ENCODE measurements at places on chromosomes 3 and 15. TPM values are rescaled to one million over a fixed set of nuclear protein-coding genes. Genes with fewer than 3 reads are reported as not detected.

DNA sequence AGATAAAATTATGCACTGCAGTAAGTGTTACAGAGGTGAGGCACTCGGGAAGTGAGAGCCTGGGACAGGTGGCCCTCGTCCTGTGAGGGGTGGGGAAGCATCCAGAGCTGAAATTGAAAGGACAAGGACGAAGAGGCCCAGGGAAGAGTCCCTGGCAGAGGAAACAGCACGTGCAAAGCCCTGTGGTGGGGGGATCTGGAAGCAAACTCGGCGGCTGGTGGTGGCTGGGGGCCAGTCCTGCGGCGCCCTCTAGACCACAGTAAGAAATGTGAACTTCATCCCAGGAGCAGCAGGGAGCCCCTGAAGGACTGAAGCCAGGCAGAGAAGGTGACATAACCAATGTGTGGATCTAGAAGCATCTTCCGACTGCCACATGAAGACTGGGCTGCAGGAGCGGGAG, 42.8 kb downstream of the GRIP2 start:
- H3K4me3 ChIP-seq = no peak overlapping the region

DNA sequence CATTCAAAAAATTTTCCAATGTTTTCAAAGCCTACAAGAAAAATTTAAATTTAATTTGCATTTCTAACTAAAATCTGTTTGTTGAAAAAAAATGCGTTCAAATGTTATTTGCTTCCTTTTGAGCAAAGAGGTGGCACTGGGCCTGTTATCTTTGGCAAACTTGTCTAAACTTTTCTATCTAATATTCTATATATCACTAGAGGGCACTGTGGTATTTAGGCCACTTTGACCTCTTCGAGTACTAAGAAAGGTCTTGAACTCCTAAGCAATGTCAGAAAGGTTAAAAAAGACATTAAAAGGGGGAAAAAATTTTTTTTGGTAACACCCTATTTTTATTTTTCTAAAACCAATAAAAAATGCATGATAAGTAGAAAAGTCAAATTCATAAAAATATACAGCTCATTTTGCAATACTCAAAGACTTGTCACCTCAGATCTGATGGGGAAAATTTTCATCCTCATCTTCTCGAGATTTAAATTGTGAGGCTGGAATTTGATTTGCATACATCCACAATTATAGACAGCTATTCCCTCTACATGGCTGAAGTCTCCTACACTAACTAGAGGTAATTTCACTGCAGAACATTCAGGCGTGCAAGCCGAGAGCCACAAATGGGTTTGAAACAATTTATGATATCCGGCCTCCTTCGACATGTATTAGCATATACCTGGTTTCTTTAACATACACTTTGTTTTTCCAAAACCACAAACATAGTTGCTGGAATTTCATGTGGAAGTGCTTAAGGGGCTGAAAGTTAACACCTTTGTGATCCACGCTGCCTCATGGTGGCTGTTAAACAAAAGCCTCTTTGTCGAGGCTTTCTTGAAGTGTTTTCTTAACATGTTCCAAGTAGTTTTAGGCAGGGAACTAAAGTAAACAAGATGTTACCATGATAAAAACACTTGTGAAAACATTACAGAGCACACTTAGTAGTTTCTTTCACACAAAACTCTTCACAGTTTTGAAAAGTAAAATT, 576.4 kb downstream of the FOXP1 start:
- H3K4me1 ChIP-seq = peaks cover 31% of the 10 kb centered on the region
- no peaks in the 10 kb centered on the region for H3K27me3 ChIP-seq
- no peaks in the 10 kb centered on the region for H3K36me3 ChIP-seq
- peak overlapping the region; percentile 16 for H3K27ac ChIP-seq
- H3K4me3 ChIP-seq = no peak overlapping the region

GRCh38 chr15:99167640-99168039, 62.8 kb downstream of the SYNM start:
- peaks cover 54% of the 10 kb centered on the region for H3K36me3 ChIP-seq
- DNase-seq = no peak
- no peaks in the 10 kb centered on the region for H3K27me3 ChIP-seq
- H3K4me3 ChIP-seq = no peak overlapping the region

GRCh38 chr15:25803541-25803940, 59.6 kb downstream of the ATP10A start:
- no peak overlapping the region for H3K27ac ChIP-seq
- H3K4me1 ChIP-seq = peaks cover 29% of the 10 kb centered on the region
- H3K36me3 ChIP-seq = no peaks in the 10 kb centered on the region
- no peak overlapping the region for H3K4me3 ChIP-seq
- DNase-seq = no peak

DNA sequence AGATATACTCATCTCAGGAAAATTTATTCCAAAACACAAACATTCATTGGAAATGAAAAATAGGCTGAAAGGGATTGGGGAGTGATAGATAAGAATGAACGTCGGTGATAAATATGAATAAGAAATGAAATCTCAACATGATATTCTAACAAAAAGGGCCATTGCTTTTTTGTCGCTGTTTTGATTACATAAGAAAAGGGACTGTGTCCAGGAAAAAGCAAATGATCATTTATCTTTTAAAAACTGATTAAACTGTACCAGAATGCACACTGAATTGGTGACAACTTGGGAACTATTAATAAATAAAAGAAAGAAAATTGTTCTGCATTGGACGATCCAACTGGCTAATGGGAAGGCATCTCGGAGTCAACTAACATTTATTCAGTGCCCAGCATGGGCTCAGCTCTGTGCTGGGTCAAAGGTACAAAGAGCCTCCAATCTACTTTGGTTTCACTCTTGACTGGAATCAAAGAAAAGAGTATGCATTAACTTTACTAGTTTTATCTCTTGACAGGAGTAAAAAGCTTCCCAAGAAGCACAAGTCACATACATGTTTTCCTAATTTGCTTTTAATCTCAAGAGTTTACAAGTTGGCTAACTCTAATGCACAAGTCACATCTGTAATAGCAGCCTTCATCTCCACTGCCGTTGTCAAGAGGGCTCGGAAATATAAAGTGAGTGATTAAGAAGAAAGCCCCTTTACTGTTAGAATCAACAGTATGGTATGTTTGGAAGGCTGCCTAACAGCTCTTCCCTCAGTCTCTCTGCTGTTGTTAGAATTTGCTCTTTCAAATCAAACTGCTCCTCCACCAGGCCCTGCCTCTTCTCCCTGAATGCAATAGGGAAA, 280.0 kb downstream of the IGSF11 start:
- no peak overlapping the region for H3K27ac ChIP-seq
- H3K27me3 ChIP-seq = no peaks in the 10 kb centered on the region
- no peak overlapping the region for H3K4me3 ChIP-seq
- DNase-seq = no peak

- peaks cover 44% of the 10 kb centered on the region for H3K4me1 ChIP-seq
- H3K27me3 ChIP-seq = peaks cover 14% of the 10 kb centered on the region
- H3K27ac ChIP-seq = peak overlapping the region; percentile 97
- peak; percentile 76 for DNase-seq
- H3K4me3 ChIP-seq = peak overlapping the region; percentile 82
These were observed 2.2 kb downstream of the IGF1R start for GRCh38 chr15:98650417-98651035.

DNA sequence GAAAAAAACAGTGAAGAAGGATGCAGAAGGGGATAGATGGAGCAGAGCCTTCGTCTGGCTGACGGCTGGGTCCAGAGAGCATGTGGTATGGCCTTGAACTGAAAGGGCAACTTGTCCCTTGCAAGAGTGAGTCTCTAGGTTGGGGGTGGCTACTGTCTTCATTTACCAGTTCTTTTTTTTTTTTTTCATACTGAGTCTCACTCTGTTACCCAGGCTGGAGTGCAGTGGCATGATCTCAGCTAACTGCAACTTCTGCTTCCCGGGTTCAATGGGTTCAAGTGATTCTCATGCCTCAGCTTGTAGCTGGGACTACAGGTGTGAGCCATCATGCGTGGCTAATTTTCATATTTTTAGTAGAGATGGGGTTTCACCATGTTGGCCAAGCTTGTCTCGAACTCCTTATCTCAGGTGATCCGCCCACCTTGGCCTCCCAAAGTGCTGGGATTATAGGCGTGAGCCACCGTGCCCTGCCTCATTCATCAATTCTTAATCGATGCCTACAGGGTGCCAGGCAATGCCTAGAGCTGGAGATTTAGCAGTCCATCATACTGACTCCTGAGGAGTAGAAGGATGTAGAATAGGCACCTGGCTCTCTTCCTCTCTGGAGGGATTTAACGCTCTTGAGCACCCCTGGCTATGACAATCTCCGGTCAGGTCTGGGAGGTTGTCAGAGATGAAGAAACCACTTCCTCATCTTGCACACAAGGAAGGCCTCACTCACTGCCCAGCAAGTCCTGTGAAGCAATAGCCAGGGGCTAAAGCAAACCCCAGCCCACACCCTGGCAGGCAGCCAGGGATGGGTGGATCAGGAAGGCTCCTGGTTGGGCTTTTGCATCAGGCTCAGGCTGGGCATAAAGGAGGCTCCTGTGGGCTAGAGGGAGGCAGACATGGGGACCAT, at the start of gene CAMP:
CAMP (plus strand) TSS at position 880 of the 898 bp plus-strand sequence; CDS start at position 897, 17 bp downstream.
- peak; percentile 88 for DNase-seq
- H3K4me3 ChIP-seq = no peak within 1 kb of the TSS
- no peaks in the 10 kb centered on the region for H3K27me3 ChIP-seq
- no peaks in the 10 kb centered on the region for H3K36me3 ChIP-seq
- H3K4me1 ChIP-seq = peaks cover 8% of the 10 kb centered on the region
- H3K27ac ChIP-seq = no peak within 1 kb of the TSS

DNA sequence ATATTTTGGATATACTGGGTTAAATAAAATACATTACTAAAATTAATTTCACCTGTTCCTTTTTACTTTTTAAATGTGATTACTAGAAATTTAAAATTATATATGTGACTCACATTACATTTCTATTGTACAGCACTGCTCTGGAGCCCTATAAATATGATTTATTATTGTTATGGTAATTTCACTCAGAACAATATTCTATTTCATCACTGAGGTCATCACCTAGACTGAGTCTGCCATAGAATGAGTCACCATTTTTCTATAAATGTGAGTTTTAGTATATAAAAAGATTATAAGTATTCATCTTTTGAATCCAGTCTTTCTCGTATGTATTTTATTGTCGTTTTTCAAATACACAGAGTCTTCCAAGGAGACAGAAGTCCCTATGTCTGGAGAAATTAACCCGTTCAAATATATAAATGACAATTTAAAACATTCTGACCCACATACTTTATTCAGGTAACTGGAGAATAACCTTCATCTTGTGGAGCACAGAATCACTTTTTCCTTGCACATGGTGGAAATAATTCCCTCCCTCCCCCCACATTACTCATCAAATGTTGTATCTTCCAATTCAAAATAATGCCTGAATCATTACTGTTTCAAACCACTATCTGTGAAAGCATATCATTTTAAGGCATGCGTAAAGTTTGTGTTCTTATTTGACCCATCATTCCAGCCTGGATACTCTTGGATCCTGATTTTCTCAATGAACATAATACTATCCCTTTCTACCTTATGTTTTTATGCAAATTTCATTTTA, 30.0 kb downstream of the CHST14 start:
- no peaks in the 10 kb centered on the region for H3K27me3 ChIP-seq
- no peak for DNase-seq
- H3K4me1 ChIP-seq = no peaks in the 10 kb centered on the region
- H3K4me3 ChIP-seq = no peak overlapping the region
- H3K36me3 ChIP-seq = no peaks in the 10 kb centered on the region
- no peak overlapping the region for H3K27ac ChIP-seq

DNA sequence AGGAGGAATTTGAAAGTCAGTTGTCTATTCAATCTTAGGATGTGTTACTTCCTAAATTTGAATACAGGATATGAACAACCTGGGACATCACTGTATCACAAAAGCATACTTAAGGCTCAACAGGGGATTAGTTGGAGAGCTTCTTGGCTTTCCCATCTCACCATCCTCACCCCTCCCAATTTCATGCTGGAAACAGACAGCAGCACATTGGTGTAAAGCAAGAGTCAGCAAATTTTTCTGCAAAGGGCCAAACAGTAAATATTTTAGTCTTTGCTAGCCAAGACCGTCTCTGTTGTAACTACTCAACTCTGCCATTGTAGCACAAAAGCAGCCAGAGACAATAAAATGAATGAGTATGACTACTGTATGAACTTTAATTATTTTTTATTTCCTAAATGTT, 94.9 kb downstream of the ERC2 start:
- no peak for DNase-seq
- no peaks in the 10 kb centered on the region for H3K36me3 ChIP-seq
- H3K4me3 ChIP-seq = no peak overlapping the region
- H3K4me1 ChIP-seq = no peaks in the 10 kb centered on the region
- H3K27ac ChIP-seq = no peak overlapping the region

DNA sequence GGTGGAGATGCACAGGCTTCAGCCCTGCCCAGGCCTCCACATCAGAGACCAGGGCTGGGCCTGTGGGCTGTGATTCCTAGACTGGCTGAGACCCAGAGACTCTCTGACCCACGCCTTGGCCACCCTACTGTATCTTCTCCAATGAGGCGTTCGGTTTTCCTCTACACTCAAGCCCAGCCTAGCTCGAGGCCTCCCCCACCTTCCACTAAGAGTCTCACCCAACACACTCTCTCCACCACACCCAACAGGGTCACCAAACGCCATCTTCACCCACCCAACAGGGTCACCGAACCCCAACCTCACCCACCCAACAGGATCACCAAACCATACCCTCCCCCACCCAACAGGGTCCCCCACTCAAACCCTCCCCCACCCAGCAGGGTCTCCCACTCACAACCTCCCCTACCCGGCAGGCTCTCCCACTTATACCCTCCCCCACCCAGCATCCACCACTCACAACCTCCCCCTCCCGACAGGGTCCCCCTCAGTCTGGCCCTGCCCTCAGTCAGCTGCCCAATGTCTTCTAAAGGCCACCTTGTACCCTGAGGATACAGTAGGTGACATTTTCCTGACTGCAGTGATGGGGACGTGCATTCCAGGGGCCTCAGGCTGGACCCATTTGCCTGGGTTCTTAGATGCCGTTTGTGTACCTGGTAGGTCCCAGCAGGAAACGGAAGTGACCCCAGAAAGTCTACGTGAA, 20.4 kb downstream of the CFAP100 start:
- no peaks in the 10 kb centered on the region for H3K4me1 ChIP-seq
- peak; percentile 71 for DNase-seq
- no peaks in the 10 kb centered on the region for H3K36me3 ChIP-seq
- H3K4me3 ChIP-seq = no peak overlapping the region
- H3K27ac ChIP-seq = no peak overlapping the region

- no peak for DNase-seq
- H3K4me1 ChIP-seq = peaks cover 11% of the 10 kb centered on the region
- no peaks in the 10 kb centered on the region for H3K27me3 ChIP-seq
These were observed 18.2 kb downstream of the PIF1 start for GRCh38 chr15:64807051-64807749.

DNA sequence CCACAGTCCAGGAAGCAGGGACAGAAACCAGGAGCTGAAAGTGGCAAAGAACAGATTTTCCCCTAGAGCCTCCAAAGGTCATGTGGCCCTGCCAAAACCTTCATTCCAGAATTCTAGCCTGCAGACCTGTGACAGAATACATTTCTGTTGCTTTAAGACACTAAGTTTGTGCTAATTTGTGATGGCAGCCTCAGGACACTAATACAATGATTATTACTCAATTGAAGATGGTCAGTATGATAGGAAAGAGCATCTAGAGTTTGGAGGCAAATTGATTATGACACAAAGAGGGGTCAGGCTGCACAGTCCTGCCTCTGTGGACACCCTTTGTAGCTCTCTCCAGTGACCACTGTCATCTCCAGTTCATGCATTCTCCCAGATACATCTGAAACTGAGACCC, 79.0 kb upstream of the C3orf49 start:
- H3K36me3 ChIP-seq = no peaks in the 10 kb centered on the region
- no peaks in the 10 kb centered on the region for H3K27me3 ChIP-seq
- no peak for DNase-seq
- no peak overlapping the region for H3K4me3 ChIP-seq

FGD5 gene
- 4.1 TPM for total RNA-seq

GABRB3 gene
- 2.4 TPM for total RNA-seq

CLDND1 gene
- total RNA-seq = 171 TPM

MCF2L2 gene
- total RNA-seq = 2.2 TPM

SH3GL3 gene
- total RNA-seq = 0.34 TPM

STRC gene
- 0.49 TPM for total RNA-seq

COL6A6 gene
- 0.38 TPM for total RNA-seq

SEMA3B gene
- 5.2 TPM for total RNA-seq
